ENCODE measurements at places on chromosomes 2 and 18.

DNA sequence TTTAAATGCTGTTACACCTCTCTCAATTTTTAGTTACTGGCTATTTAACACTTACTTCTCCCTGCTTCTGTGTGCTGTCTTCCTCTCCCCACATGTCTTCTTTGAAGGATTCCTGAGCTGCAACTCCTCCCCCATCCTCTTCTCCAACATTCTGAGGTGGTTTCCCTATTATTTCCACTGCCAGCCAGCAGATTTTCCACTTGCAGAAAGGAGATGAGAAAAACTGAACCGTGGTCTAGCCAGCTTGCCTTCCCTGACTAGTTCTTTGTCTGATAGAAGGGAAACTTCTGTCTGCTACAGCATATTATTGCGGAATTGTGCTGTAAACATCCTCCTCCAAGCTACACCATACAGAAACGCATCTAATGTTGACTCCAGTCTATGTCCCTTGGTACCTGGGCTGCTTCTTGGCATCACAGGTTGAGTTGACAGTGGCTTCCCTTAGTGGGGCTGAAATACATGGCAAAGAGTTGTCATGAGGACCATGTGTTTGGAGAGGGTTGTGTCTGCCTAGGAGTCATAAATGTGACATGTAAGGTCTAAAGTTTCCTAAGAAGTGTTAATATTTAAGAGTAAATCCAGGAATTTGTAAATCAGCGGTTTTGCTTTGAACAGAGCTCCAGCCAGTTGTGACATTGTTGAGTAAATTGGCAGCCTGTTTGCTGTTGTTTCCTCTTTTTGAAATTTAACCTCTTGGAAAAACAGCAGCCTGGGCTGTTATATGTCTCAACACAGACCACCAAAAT, 68.3 kb upstream of the RND3 start:
- no peak for DNase-seq

DNA sequence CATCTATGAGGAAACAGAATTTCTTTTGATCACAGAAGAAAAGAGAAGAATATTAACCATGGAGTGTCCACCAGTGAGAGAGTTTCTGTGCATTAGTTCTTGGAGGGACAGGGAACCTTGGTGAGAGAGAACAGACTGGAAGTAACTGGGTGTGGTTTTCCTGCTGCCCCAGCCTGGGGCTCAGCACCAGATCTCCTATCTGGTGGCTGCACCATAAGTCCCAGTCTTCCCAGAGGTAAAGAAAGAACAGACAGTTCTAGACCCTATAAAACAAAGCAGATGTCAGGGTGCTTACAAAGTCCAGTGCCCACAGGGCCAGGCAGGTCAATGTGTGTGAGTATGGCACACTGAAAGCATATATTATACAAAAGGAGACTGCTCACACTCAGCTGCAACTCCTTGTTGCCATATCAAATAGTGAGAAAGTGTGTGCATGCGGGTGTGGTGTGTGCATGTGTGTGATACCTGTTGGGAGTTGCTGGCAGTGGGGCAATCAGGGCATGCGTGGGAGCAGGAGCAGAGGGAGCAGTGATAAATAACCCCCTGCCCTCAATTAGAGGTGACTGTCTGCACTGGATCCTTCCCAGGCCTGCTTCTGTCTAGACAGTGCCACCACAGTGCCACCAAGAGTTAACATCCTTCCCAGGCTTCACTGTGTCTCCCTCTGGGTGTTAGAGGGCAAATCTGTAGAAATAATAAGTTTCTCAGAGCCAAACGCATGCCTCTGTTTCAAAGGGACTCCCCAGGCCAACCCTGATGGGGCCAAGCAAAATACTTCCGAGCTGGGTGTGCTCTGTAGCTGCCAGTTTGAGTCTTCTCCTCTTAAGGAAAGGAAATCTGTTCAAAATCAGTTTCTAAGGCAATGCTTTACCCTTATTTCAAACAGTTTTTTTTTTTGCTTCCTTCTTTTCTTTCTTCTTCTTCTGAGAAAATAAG, 45.7 kb downstream of the RDH14 start:
- DNase-seq, result no peak

DNA sequence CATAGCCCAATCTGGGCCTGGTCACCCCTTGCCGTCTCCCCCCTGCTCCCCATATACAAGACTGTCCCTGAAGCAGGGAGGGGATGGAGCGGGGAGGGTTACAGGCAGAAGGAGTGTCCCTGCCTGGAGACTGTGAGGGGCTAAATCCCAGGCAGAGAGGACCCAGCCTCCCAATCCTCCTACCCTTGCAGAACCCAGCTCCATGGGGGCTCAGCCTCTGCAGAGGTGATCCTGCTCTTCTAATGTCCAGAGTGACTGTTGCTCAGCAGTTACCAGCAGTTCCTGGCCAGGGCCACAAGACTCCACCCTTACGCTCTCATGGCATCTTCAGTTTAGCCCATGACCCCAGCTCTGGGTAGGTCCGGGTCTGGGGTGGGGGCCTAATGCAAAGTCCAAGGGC, 58.1 kb downstream of the COA5 start:
- DNase-seq, result no peak

- peak; percentile 54 for DNase-seq
These were observed 30.7 kb downstream of the CAMKMT start for GRCh38 chr2:44392338-44392943.

DNA sequence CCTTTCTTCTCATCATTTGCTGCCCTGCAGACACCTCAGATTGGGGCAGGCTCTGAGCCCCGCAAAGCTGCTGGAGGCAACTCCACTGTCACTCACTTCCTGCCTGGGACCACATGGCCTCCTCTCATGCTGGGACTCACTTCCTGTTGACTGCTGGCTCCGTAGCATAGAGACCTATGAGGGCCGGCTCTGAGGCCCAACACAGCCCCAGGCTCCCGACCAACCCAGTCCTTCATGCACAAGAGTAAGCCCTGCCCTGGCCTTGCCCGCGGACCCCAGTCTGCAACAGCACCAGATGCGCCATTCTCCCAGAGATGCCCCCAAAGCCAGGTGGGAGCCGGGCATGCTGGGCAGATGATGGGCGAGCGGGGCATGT, 55.7 kb downstream of the DNMT3A start:
- peak; percentile 42 for DNase-seq

GRCh38 chr2:18502142-18502541, 58.3 kb downstream of the RDH14 start:
- no peak for DNase-seq

GRCh38 chr2:43158259-43158880, 68.0 kb downstream of the ZFP36L2 start:
- DNase-seq, result no peak

GRCh38 chr2:42934580-42935186, 142.3 kb upstream of the HAAO start:
- DNase-seq, result no peak

DNA sequence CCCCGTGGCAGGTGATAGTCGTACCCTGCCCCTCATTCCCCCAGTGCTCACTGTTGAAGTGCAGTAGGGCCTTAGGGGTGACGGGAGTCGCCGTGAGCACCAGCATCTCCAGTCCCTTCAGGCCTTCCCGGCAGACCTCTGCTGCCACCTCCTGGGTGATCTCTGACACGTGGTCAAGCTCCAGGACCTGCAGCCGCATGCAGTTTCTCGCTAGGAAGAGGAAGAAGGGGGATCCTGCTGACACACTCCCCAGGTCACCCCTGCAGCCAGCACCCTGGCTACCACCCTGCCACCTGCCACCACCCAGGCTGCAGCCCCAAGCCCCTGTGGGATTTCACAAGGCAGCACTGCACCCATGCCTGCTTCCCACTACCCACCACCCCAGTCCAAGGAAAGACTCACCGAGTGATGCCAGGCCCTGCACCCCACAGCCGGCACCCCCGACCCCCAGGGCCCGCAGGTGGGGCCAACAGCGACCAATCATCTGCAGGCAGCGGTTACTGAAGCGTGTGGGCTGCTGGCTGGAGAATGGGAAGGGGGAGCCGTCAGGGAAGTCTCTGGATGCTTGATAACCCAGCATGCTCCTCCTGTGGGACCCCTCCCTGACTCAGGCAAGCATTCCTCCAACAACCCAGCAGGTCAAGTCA, 23.8 kb downstream of the FBXO41 start:
- no peak for DNase-seq

- DNase-seq, result no peak
These were observed 82.6 kb downstream of the MTA3 start for GRCh38 chr2:42651057-42651456.

DNA sequence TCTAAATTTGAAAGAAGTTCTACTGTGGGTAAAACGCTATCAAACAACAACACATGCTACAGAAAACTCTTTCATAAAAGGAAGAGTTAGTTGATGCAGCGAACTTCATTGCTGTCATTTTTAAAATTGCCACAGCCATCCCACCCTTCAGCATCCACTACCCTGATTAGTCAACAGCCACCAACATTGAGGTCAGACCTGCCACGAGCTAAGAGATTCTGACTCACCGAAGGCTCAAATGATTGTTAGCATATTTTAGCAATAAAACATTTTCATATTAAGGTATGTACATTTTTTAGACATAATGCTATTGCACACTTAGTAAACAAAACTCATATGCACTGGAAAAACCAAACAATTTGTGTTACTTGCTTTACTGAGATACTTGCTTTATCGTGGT, 347.1 kb downstream of the CLIP4 start:
- DNase-seq, result no peak

- no peak for DNase-seq
These were observed 51.1 kb downstream of the LPIN2 start for GRCh38 chr18:2961821-2962220.

DNA sequence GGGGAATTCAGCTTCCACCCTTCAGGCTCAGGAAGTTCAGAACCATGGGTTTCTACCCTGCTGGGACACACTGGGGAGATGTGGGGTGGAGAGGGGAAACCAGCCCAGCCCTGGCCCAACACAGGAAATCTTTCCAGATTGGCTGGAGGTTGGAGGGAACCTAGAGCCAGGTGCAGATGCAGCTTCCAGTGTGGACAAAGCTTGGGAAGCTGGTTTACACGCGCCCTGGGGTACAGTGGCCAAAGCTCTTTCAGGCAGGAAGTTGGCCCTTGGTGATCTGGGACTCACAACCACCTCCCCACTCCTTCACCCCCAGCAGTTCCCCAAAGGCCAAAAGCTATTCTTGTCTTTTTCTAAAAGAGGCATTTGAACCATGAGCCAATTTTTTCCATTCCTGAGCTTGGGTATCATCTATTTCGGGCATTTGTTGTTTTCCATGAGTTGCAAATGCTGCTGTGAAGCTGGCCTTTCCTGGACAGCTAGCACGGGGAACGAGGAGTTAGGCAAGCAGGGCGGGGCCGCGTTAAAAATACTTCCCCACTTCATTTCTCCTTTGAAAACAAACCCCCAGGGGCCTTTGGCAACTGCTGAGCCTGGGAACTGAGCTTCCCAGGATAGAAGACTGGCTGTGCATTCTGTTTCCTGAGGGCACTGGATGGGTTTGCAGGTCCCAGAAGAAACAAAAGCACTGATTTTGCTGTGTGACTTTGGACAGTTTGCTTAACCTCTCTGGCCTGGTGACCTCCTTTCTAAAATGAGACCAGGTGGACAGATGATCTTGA, 3.1 kb upstream of the ARID5A start:
- DNase-seq, result no peak

DNA sequence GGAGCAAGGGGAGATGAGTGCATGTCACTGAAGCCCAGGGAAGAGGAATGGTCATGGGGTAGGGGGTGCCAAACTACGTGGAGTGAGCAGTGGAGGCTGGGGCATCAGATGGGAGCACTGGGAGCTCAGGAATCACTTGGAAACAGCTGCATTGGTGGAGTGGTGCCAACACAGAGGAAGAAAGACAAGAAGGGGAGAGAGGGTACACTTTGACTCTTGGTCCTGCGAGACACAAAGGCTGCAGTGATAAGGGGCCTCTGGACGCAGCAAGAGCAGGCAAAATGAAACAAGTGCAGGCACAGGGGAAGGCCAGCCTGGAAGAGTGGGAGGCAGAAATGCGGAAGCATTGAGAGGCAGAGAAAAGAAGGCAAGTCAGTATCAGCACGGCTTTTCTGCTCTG, 134.7 kb upstream of the SMIM21 start:
- no peak for DNase-seq

- no peak for DNase-seq
These were observed 23.3 kb downstream of the ERCC3 start for GRCh38 chr2:127270663-127271062.

DNA sequence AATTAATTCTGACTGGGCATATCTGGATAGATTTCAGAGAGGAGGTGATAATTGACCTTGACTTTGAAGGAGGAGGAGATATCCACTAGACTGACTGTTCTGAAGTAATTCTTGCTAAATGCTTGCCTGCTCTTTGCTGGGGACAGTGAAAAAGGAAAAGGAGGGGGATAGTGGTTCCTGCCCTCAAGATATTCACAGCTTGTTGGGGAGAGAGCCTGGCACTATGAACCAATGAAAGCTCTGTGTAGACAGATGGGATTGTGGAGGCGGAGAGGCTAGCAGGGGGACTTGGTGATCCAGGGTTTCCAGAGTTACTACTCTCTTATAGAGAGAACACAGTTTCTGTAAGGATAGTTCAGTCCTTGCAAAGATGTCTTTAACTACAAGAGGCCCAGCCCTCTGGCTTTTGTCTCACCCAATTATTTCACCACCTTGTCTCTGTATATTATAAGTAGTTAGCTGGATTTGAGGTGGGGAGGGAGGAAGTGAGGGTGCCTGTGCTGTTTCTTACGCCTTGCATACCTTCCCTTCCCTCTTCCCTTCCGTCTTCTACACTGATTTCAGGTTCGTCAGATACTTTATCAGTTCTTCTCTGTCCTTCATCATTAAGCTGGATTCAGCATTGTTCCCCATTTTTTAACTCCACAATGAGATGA, 190.4 kb downstream of the PRKCE start:
- no peak for DNase-seq

GRCh38 chr2:74620671-74621070, 27.5 kb downstream of the M1AP start:
- no peak for DNase-seq

- no peak for DNase-seq
These were observed 540.6 kb downstream of the RIT2 start for GRCh38 chr18:42574871-42575270.

DNA sequence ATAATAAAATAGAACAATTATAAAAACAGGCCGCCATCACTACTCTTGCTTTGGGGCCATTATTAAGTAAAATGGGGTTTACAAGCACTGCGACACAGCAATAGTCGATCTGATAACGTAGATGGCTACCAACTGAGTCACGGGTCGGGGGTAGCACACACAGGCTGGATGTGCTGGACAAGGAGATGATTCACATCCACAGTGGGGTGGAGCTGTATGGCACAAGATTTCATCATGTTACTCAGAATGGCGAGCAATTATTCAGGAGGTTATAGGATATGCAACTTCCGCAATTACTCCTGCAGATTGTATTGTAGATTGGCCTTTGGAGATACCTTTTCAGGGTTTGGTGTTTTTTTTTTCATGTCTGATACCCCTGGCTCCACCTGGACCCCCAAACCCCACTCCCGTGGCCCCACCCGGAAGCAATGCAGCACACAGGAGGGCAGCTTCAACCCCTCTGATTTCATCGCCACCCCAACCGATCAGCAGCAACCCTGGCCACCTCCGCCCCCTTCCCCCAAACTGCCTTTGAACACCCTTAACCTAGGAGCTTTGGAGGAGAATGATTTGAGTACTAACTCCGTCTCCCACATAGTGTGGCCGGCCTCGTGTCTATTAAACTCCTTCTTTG, 21.4 kb upstream of the MLPH start:
- DNase-seq, result no peak

- DNase-seq, result no peak
These were observed 27.6 kb downstream of the SLC1A4 start for GRCh38 chr2:65016789-65017188.

- no peak for DNase-seq
These were observed 117.3 kb upstream of the EFEMP1 start for GRCh38 chr2:56040834-56041233.
